SJSA1 (cell line): ENCODE measurements at places on chromosomes 4 and X. TPM values are rescaled to one million over a fixed set of nuclear protein-coding genes. Genes with fewer than 3 reads are reported as not detected.

CT55 gene
- not detected in 2 replicates for total RNA-seq

SLC6A8 gene
- total RNA-seq: 0.66 and 2.7 TPM in 2 replicates

PRDM8 gene
- total RNA-seq: 5.2 and 8.5 TPM in 2 replicates

MTMR8 gene
- not detected in 2 replicates for total RNA-seq

FRMPD3 gene
- not detected in 2 replicates for total RNA-seq

DNA sequence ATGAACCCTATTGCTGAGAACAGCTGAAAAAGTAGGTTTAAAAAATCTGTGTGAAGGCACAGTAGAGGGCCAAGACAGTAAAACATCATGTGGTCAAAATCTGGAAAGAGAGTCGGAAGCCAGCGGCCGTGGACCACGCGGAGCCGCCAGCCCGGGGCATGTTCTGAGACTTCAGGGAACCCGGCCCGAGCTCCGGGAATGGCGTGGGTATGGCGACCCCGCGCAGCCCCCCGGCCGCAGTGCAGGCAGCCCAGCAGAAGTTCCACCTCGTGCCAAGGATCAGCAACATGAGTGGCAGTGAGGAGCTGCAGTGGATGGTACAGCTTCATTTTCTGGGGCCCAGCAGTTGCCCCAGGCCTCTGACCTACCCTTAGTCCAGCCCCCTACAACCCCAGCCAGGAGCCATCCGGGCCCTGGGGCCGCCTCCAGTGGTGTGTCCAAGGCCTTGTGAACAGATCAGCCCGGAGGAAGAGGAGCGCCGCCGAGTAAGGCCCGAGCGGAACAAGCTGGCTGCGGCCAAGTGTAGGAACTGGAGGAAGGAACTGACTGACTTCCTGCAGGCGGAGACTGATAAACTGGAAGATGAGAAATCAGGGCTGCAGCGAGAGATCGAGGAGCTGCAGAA is 94.2 kb downstream of the LARP1B start:
- DNase-seq: no peak

- DNase-seq: no peak
These were observed 84.8 kb upstream of the WDR44 start for GRCh38 chrX:118261151-118261550.

DNA sequence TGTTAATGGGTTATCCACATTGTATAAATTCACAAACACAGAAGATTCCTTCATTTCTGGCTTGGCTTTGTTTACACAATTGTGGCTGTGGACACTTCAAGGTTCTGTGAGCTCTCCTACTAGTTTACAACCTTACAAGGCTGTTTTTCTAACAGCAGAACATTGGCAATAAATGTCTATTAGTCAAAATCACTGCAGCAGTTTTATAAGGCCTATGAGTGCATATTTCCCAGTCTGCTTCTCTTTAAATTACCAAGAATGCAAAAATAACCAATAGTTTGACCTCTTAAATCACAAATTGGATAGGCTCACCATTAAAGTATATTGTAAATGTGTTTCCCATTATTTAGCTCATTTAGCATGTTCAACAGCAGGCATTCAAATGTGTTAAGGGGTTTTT is 239.2 kb downstream of the DKK2 start:
- no peak for DNase-seq

DNA sequence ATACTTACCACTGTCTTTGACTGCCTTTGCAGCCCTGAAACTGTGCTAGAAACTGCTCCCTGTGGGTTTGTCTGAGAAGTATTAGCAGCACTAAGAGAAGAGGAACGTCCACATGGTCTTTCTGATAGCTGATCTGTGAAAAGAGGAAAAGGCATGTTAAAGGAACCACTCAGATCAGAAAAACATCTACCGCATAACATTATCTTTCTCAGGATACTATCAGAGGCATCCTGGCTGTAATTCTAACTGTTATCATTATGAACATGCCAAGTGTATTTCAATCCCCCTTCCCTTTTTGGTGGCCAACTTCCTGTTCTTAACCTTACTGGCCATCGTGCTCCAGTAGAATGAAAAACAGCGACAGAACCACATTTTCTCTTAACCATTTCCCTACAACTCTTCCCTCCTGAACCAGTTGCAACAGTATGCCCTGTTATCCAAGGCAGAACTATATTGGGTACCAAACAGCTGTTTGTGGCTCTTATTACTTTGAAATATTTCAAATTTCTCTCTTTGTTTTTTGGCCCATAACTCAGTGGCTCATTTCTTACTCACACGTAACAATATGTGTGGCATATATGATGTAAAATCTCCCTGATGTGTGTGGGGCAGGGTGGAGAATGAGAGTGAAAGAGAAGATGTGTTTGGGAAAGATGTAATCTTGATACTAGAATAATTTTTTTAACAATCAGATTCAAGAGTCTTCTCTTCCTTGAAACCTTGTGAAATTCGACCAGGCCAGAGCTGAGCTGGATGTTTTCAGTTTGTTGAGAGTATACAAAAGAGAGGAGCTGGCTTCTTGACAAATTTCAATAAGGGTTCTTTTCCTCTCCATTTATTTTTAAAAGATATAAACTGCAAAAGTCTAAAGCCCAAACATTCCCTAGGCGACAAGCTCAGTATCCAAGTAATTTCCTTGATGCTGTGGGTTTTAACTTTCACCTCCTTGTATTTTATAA is 35.2 kb downstream of the ARHGEF6 start:
- no peak for DNase-seq

- DNase-seq: no peak
These were observed 34.5 kb downstream of the ATP11C start for GRCh38 chrX:139898334-139898733.

DNA sequence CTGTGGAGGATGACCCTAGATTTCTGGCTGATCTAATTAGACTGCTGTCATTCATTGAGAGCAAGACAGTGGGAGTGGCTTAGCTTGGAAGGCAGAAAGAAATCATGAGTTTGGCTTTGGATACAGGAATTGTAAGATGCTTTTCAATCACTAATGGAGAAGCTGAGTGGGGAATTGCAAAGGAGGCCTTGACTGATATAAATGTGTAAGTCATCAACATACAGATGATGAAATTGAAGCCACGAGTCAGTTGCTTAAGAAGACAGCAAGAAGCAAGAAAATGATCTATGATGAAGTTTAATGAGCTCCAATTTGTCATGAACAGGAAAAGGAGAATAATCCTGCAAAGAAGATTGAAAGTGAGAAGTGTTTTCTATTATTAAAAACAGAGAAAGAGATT is 136.7 kb upstream of the C1QTNF7 start:
- no peak for DNase-seq

DNA sequence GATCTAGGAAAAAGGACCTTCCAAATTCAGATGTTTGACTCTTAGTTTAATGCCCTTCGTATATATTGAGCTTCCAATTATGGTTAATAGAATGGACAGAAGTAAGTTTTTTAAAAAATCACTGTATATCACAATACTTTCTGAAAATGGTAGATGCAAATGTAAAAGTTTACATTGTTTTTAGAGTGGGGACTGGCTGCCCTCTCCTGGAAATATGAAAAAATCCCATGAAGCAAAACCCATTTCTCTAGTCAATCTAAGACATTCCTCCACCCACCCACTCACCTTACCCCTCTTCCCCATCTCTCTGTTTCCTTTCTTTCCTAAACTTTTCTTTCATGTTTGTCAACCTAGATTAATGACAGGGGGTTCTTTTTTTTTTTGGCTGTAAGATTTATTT is 134.5 kb downstream of the ARHGAP6 start:
- no peak for DNase-seq

- peak; percentile 41 for DNase-seq
These were observed 31.6 kb upstream of the CT47C1 start for GRCh38 chrX:119041175-119041574.

GRCh38 chr4:7828793-7829301 is 110.8 kb downstream of the AFAP1 start:
- peak; percentile 35 for DNase-seq

DNA sequence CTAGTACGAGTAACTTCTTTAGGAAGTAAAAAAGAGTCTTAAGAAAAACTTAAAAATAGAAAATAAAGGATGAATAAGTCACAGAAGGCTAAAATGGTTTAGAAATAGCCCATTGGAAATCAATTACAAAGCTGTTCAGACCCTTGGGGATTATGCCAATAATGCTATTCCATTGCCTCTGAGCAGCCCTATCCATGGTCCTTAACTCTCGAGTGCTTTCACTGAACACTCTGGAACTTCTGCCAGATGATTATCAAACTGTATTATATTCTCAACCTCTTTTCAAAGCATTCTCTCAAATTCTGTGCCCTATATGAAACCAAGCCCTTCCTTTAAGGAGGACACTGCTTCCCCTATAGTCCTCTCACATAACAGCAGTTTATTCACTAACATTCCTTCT is 17.0 kb downstream of the SLC9B1 start:
- DNase-seq: no peak

DNA sequence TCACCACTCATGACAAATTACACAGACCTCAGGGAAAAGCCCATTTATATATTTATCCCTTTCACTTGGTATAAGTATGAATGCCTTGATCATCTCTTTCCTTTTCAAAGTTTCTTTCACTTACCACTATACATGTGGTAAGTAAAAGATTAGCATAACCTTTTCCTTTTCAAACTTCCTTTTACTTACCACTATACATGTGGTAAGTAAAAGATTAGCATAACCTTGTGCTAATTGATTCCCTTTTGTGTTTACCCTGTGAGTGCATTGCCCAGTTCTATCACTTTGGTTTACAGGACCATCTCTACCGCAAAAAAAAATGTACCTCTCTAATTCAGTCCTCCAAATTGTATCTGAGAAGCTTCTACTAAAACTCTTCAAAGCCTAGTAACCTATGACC is 32.7 kb upstream of the TCEANC start:
- no peak for DNase-seq
